Amniotic epithelial cell (primary cell): ENCODE measurements at places on chromosomes 13 and 19.

- peak; percentile 11 for DNase-seq
Measured at GRCh38 chr13:107960301-107960700, 255.0 kb downstream of the LIG4 start.

- DNase-seq: no peak
Measured at GRCh38 chr13:97306645-97307044, 84.5 kb downstream of the MBNL2 start.

- DNase-seq: peak; percentile 57
Measured at GRCh38 chr13:37379841-37380240, 218.7 kb downstream of the POSTN start.

DNA sequence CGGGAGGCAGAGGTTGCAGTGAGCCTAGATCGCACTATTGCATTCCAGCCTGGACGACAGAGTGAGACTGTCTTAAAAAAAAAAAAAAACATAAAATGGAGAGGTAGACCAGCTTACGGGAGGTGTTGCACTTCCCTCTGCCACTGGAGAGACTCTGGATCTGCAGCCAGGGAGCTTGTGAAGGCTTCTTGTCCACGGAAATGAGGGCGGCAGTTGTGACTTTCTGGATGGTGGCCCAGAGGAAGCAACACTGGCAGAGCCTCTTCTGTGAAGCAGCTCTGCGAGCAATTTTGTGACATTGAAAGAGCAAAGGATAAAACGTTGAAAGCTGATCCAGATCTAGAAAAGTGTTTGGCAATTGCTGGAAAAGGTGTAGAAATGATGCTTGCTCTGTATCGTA, 10.4 kb downstream of the SPINT2 start:
- no peak for DNase-seq

GRCh38 chr19:858284-858683, 1.2 kb upstream of the CFD start:
- DNase-seq: no peak

- DNase-seq: no peak
Measured at GRCh38 chr19:36482876-36483275, 6.5 kb downstream of the ZNF566 start.

DNA sequence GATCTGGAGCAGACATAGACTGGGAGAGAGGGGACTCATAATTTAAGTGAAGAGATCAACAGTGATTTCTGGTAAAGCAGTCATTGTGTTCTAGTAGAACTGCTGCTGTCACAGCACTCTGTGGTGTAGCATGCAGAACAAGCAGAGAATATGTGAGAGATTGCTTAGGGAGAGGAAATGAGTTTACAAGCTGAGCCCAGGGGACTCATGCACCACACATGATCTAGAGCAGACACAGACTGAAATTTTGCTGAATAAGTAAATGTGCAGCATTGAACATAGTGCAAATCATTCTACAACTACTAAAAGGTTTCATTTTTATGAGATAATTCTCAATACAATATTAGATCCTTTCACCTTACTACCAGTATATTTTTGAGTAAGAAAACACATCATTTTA, 125.7 kb downstream of the MYO16 start:
- DNase-seq: no peak

DNA sequence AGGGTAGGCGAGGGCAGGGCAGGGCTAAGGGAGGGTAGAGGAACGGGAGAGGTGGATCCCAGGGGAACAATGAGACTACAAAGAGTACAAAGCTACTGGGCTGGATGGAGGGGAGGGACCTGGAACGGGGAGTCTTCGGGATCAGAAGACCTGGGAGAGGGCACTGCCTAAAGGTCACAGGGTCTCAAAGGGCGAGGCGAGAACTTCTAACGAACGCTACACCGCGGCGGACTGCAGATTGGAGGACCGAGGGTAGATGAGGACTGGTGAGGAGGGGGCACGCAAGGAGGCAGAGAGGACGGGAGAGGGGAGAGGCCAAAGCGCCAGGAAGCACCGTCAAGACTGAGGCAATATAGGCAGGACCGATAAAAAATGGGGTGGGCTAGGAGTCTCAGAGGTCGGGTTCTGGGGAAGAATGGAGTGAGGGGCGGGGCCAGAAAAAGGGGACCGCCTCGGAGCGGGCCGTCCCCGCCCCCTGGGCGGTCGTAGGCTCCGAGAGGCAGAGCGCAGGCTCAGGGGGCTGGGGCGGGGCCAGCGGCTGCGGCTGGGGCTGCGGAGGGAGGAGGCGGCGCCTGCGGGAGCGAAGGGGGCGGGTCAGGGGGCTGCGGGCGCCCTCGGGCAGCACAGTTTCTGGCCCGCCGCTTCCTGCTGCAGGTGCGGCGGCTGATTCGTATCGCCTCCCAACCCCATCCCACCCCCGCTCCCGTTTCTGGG, 1.3 kb upstream of the KCNC3 start:
- no peak for DNase-seq

DNA sequence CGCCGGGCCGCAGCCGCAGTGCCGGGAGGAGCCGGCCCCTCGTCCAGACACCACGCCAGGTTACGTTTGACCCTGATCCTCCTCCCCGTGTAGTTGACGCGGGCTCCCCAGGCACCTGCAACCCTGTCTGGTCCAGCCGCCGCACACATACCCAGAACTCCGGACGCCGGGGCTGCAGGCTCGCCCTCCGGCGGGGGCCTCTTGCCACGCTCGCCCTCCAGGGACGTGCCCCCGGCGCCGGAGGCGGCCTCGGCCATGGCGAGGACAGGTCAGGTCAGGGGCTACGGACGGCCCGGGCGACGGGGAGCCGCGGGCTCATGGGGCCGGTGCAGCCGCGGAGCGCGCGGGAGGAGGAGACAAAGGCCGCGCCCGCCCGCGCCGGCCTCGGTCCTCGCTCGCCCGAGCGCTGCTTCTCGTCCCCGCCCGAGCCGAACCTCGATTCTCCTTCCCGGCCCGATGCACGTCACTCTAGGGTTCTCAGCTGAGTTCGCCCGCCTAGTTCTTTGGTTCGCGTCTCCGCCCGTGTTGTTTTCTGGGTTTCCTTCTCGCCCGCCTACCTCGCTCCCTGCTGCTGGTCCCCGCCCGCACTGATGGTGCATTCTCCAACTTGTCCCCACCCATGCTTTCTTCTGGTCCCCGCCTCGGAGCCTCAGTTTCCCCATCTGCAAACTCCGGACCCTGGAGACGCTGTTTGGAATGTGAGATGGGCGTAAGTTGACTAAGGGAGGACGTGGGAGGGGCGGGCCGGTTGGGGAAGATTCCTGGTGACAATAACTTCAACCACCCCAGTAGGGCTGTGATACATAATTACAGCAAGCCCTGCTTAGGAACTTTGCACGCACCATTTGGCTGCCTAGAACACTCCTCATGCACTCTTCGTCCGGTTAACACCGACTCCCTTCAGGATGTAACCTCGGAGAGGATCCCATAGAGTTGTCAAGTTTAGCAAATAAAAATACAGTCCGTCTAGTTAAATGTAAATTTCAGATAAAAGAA, at the start of gene ANO8:
Gene ANO8 (minus strand): TSS at position 442 of the 996 bp plus-strand sequence. CDS start 185 bp downstream, at position 257.
- DNase-seq: peak; percentile 99

DNA sequence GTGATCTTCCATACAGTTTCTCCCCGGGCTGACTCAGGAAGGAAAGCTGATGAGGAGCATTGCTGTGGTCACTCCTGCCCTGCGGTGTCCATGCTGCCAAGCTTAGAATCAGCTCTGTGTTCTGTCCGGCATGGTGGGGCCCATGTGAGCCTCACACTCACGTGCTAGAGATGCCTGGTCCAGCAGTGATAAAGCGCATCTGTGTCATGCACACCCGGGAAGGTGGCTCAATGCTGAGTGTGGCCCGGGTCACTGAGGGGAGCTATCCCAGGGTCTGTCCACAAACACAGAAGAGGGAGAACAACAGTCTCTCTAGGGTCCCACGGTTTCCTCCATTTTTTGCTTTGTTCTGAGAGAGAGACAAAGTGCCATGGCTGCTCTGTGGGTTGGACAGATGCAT, 3.5 kb upstream of the LILRB1 start:
- no peak for DNase-seq

- peak; percentile 88 for DNase-seq
Measured at GRCh38 chr13:30711375-30711774, 24.0 kb upstream of the ALOX5AP start.

DNA sequence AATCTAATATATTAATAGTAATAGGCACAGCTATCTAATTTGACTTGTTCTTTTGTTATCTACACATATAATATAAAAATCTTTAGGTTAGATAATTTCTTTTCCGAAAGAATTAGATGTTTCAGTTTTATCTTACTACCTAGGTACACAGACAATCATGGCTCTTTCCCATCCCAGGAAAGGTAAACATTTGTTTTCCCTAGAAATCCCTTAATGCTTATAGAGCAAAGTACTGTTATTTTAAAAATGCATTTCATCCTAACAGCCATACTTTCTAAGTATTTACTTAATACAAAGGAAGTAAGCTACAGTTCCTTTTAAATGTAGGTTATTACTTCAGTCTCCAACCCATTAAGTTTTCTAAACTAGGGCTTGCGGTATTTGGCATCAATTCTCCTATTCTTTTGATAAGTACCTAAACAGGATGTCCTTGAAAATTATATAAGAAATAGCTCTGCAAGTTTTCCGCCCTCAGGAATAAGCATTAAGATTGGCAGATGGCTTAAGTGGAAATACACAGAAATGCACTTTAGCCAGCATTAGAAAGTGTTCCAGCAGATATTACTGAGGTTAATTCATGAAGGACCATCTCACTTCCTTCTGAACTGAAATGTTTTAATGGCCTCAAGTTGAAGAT, 616.2 kb upstream of the SPRY2 start:
- DNase-seq: no peak

DNA sequence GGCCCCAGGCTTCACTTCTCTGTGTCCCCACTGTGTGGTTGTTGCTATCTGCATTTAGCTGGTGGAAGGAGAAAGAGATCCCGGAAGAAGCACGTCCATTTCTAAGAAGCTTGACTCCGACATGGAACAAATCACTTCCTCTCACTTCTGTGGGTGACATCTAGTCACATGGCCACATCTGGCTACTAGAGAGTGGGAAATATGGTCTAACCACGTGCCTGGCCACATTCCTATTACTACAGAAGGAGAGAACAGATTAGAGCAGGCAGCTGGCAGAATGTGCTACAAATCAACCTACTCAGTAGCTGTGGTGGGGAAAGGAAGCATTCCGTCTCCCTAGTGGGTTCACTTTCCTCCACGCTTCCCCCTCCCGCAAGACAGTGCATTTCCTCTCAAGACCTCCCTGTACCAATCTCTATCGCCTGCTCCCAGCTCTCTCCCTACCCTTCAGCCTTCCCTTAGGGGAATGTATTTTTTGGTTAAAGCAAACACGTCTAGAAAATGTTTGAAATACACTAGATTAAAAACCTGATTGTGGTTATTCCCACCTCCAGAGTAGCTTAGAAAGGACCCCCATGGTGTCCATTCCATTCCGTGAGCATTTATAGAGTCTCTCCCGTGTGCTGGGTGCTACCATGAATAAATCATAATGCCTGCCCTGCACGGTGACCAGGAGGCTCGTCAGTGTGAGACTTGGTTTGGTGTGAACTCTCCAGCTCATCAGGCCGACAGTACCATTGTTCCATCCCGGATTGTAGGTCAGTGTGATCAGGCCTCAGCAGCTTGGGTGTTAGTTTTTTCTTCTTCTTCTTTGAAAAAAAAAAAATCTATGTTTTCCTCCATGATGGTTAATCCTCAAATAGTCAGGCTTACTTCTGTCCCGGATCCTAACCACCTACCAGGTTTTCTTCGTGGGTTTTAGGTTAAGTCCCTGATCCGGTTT, 8.0 kb upstream of the AMER2 start:
- no peak for DNase-seq

GRCh38 chr19:5001615-5002014, 32.7 kb downstream of the KDM4B start:
- peak; percentile 63 for DNase-seq

GRCh38 chr19:8167985-8168384, 18.6 kb upstream of the FBN3 start:
- DNase-seq: no peak

DNA sequence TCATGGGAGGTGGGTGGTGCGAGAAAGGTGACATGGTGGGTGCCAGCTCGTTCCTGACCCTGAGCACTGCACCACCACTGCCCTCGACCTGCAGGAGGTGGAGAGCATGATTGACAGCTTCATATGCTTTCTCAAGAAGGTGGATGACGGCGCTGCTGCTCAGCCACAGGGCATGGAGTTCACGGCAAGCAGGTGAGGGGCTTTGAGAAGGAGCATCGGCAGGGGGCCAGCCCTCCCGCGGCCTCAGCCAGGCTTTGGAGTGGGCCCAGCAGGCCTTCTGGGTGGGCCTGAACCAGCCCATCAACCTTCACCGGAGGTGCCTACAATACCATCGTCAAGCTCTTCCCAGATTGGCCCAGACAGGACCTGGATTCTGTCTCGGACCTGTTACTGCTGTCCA, 18.9 kb upstream of the ZNF14 start:
- no peak for DNase-seq

GRCh38 chr13:54486421-54487166, 1458.0 kb downstream of the OLFM4 start:
- no peak for DNase-seq

- DNase-seq: no peak
Measured at GRCh38 chr13:27917121-27917947, 2.5 kb upstream of the PDX1 start.

GRCh38 chr13:61927648-61928047, 512.0 kb upstream of the PCDH20 start:
- no peak for DNase-seq

- no peak for DNase-seq
Measured at GRCh38 chr13:94996445-94996844, 284.1 kb upstream of the SOX21 start.

DNA sequence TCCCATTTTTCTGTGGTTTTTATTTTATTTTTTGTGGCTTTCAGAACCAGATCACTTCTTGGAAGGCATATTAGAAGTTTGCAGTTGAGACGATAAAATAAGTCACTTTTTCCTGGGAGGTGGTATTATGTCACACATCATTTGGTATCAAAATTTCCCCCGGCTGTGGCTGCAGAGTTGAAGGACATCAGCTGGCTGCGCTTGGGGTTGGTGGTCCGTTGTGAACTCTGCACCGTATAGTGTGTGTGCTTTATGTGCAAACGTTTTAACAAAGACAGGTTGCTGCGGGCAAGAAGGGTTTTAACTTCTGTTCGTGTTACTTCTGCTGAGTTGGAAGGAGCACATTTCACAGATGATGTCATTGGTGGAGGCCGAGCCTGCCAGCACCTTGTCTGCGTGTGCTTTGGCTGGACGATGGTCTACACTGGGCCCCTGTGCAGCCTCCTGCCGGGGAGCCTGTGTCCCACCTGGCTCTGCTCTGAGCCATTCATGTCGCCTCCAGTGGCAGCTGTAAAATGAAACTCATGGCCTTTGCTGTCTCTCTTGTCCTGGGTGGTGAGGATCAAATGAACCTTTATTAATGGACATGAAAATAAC, 9.6 kb downstream of the ATP11A start:
- DNase-seq: peak; percentile 18

- DNase-seq: peak; percentile 7
Measured at GRCh38 chr19:33868788-33869412, 72.2 kb downstream of the KCTD15 start.
